ENCODE measurements at places on chromosomes 12 and 14.

DNA sequence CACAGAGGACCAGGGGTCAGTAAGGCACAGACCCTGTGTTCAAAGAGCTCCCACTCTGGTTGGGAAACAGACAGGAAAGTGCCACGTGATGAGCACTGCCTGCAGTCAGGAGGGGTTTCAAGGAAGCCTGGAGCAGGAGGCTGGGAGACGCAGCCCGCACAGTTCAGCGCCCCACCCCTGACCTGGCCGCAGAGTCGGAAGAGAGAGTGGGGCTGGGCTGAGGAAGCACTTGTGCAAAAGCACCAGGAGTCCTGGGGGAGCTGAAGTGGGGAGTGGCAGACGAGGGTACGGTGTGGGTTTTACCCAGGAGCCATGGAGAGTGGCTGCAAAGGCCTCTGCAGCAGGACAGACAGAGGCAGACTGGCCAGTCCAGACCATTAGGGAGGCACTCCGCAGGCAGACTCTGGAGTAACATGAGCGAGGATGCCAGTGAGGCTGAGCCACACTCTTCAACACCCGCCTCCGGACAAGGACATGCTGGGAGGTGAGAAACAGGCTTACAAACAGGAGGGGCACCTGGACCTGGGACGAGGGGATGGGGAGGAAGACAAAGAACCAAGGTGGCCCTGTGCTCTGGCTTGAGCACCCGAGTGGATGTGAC, 85.7 kb upstream of the GPR68 start:
- no peak for DNase-seq

- DNase-seq: no peak
These were observed 5.5 kb downstream of the DDIT3 start for GRCh38 chr12:57514720-57515407.

DNA sequence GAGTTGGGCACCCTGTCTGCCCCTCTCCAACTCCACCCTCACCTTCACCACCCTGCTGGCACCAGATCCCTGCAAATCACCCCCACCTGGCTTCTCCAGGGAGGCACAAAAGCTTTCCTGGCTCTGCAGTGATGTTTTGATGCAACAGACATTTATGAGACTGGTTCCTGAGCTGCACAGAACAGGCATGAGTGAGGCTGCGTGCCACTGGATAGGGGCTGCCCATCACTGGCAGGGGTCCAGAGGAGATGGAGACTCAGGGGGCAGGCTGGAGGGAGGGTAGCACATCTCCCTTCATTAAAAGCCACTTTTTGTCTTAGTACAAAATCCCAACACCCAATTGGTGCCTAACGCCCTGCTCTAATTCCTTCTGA, 17.3 kb upstream of the ZDHHC22 start:
- no peak for DNase-seq

- DNase-seq: no peak
These were observed 342.6 kb upstream of the RGS6 start for GRCh38 chr14:71589609-71590008.

DNA sequence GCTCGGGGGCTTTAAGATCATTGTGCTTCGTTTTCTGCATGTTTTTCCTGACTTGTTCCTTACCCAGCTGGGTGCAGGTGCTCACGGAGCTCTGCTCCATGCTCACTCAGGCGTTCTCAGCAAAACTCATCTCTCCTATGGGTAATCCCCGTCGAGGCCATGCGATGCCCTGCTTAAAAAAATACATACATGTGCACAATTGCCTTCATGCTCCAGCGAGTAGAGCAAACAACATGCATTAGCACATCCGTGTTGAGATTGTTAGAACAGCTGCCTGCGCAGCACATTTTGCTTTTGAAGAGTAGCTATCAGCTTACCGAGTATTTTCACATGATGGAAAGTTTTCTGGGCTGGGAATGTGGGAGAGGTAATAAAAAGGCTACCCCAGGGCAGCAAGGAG, 16.2 kb downstream of the AACS start:
- no peak for DNase-seq

DNA sequence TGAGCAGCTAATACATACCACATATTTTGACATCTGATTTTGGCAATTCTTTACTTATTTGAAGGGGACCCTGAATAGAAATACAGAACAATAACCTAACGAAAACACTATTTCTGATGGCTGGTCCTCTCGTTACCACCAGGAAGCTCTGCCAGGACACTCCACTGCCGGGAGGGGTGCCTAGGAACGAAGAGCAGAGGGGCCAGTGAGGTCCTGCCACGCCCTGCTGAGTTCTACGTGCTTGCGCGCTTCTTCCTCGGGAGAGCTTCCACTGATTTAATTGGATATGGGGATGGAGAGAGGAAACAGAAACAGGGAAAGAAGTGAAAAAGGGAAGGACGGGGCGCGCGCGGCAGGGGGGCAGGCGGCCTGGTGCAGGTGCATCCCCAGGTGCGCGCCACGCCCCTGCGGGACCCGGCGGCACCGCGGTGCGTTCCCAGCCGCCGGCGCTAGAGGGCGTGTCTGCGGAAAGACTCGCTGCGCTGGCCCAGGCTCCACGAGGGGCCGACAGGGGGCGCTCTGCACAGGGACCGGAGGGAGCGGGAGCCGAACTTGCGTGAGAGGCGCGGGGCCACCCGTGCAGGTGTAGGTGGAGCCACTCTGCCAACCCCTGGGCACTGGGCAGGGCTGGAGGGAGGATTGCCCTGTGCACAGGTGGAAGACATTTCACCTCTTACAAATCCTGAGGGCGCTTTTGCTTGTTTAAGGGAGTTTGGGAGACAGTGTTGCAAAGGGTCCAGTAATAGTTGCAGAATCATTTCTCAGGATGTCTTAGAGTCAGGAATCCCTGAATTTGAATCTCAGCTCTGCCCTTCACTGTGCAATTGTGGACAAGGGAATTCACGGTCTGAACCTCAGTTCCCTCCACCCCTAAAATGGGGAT, 986.3 kb upstream of the TMEM132C start:
- DNase-seq: peak; percentile 84

GRCh38 chr12:101789171-101789570, 41.6 kb downstream of the GNPTAB start:
- no peak for DNase-seq

DNA sequence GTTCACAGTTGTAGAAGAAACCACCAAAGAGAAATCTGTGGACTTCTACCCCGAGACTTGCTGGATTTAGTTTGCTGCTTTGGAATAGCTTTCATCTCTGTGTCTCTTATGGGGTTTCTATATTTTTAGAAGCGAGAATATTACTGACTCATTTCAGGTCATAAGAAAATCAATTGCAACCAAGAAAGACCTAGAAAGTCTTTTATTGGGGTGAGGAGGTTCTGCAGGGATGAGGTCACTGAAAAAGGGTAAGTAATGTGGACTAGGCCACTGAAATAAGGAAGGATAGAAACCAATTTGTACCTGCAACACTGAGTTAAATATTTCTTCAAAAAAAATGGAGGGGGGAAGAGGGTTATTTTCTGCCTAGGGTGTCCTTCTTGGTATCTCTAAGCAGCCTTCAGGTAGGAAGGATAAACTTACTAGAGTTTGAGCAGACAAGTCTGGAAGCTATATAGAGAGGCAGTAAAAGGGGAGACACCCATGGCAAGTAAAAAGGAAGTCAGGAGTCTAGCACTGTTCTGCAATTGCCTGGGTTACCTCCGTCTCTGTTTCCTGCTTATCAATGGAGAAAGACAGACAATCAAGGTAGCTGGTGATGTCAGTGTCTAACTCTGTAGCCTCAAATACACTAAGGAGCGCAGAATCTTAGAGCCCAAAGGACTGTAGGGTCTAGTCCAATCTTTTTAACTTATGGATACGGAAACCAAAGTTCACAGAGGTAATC, 19.6 kb upstream of the KERA start:
- no peak for DNase-seq

GRCh38 chr12:2395354-2395977, 342.7 kb downstream of the CACNA1C start:
- peak; percentile 36 for DNase-seq

- no peak for DNase-seq
These were observed 17.0 kb downstream of the CCDC77 start for GRCh38 chr12:418432-418831.

DNA sequence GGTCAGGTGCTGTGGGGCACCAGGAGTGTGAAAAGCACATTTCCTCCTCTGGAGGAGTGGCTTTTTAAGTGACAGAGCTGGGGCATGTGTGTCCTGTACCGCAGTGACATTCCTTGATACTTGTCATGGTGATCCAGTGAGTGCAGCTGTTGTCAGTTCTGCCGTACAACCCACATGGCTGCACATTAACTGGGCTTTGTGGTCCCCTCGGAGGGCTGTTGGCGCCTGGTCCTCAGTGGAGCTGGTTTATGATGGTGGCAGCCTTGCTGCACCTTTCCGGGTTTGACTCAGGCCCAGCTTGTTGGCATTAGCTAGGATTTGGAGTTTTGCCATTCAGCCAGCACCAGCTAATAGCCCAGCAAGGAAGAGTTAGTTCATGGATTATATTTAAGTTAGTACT, 77.0 kb downstream of the SLC25A47 start:
- DNase-seq: no peak

DNA sequence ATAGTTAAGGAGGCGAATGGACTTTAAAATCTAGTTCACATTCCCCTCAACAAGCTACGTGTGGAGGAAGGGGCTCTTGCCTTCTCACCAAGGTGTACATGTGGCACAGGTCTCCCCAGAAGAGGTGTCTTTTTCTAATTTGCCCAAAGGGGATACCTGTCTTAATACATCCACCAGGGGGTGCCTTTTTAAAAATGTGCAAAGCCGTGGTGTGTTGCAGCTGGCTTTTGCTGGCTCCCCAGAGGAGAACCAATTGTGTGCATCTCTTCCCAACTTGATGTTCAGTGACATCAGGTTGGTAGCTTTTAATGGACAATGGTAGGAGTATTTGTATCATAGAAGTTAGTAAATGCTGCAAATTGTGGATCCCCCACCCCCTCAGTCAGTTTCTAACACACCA, 33.8 kb downstream of the CREBL2 start:
- peak; percentile 12 for DNase-seq

DNA sequence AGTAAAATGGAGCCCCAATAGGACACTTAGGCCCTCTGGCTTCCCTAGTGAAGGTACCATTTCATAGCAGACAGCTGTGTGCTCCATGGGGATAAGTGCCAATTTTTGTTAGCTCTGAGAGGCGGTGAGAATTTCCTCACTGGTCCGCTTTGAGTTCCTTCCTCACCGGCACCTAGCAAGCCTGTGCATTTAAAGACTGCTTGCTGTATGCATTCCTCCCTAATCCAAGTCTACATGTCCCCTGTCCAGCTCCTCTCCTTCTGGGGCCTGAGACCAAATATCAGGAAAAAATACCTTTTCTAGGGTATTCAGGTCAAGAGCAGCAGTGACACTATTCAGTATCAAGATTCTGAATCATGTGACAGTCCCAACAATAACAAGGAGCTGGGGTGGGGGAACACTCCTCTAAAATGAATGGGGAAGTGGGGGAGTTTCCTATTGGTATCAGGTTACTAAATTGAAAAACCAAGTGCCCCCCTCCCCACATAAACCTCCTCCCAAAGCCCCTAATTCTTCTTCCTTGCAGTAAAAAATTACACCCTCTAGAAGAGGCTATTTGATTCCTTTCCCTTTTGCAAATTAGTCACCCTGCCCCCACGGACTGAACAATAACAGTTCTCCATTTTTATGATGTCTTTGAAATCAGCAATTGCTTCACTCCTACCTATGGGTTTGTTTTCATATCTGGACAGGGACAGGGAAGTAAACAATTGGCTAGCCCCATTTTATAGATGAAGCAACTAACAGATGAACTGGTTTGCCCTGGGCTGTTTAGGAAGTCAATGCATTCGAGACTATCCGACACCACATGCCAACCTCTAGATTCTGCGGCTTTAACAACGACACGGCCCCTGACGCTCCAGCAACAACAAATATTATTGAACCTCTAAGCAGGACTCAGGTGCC, 28.9 kb downstream of the BCL11B start:
- DNase-seq: no peak

GRCh38 chr14:51008446-51008845, 64.2 kb upstream of the PYGL start:
- no peak for DNase-seq

- peak; percentile 85 for DNase-seq
These were observed 1.1 kb upstream of the NAB2 start for GRCh38 chr12:57087691-57088353.

GRCh38 chr14:102437997-102438915, 71.3 kb downstream of the ANKRD9 start:
- peak; percentile 58 for DNase-seq

GRCh38 chr12:115895247-115895646, 382.2 kb downstream of the MED13L start:
- no peak for DNase-seq

DNA sequence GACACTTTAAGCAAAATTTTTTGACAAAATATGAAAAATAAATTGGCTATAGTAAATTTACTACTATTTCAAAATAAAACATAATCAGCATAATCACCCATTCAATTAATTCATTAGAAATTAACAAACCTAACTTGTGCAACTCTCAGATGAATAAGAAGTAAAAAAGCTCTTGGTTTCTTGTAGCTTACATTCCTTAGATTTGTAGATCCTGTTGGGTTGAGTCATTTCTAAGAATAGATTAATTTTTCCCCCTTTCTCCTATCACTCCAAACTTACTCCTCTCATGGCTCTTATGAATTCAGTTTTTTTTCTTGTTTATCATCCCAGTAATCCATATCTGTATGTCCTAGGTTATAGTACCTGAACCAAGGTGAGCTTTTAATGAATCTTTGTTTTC, 230.9 kb upstream of the LRIG3 start:
- DNase-seq: no peak

GRCh38 chr14:40841886-40842285, 764.8 kb upstream of the LRFN5 start:
- no peak for DNase-seq

- no peak for DNase-seq
These were observed 784 bp downstream of the RPL6 start for GRCh38 chr12:112408621-112409020.

DNA sequence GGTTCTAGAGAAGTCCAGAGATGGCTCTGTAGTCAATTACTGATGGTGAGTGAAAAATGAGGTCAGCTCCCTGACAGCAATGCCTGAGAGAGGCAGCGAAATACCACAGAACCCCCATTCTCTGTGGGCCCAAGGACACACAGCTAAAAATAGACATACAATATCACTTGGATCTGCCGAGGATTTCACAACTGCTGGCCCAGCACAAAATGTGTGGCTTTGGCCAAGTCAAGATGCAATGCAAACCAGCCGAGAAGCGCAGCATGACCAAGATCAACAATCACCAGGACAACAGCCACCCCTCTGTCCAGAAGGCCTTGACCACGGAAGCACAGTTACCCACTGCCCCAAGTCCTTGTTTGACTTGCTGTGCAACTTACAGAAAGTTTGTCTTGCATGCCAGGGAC, 52.2 kb downstream of the CKAP4 start:
- DNase-seq: no peak
